Nucleus accumbens (tissue), 56 donors: ENCODE measurements at places on chromosomes 2 and 18.

DNA sequence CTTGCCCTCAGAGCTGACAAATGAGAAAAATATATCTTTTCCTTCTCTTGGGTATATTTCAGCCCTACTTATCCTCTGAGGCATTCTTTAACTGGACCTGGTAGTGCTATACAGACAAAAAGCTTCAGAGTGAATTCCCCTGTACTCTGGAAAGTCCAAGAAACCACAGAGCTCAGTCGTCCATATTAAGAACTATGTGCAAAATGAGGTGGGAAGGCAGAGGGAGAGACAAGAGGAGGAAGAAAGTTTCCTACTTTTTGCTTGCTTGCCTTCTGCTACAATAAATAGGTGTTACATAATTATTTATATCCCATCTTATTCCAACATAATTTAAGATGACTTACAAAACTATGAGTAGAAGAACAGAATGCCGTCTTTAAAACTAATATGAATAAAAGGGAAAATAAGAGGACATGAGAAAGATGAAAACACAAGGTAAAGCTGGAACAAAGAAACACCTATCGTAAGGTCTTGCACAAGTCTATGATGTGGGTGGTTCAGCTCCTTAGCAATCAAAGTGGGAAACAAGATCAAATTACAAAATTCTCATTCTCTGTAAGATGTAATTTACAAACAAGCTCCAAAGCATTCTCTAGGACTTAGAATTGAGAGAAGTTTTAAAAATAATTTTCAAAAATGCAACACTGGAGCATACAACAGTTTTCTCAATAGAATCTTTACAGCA is 97.9 kb downstream of the BAZ2B start:
- DNase-seq: no peak

DNA sequence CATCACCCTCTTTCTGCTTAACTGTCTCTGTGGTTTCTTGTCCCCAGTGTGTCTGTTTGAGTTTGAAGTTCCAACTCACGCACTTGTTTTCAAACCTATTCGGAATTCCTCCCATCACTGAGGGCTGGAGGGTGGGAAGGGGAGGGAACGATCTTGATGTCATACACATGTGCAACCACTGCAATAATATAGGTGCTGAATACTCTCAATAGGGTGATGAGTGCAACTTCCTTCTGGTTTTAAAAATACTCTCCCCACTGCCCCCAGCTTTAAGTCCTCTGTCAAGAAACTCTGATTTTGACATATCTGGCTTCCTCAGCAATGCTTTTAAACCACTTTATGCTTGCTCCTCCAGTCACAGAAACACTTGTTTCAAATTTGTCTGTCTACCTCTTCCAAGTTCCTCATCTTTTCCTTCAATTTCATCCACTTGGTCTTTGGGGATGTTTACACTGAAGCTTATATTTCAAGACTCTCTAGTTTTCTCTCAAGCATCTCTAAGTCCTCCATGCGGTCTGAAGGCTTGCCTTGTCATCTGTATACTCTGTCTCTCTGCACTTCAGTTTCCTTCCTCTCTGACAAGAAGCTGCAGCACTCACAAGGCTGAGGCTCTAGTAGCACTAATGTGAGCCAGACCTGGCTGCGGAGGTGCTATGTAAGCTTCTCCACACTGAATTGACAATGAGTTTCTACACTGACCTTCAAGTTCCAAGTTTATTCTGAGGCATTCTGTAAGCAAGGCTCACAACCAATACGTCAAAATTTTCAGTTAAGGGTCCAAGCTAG is 422.3 kb downstream of the ZEB2 start:
- no peak for DNase-seq

DNA sequence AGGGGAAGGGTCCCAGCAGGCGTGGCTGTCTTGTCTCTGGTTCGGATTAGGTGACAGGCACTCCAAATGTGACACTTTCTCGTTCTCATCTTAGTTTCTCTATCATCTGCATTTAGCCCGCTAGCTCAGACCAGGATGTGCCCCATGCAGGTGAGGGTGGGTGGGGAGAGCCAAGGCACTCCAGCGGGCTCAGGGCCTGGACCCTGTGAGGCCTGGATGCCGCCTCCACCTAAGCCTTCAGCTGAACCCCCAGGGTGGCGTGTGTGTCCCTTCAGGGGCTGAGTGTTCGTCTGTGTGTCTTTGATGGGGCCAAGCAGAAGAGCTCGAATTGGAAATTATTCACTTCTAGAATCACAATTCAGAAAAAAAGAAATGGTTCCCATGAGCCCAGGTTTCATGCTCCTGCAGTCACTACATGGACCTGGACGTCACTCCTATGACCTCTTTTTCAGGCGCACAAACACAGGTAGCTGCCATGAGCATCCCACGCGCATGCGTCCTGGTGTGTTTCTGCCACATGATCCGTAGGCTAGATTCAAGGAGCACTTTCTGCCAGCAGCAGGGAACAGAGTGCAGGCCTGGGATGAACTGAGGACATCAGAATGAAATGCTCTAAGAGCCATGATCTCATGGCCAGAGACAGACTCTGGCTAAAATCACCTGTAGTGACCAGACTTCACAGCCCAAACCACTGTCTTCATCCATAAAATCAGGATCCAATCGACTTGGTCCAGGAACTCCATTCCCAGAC is 25.8 kb downstream of the CIDEA start:
- no peak for DNase-seq

GRCh38 chr2:139854769-139855483 is 1074.7 kb upstream of the NXPH2 start:
- no peak for DNase-seq

- DNase-seq: no peak
Observed at GRCh38 chr2:208033701-208034502, 8.6 kb upstream of the PLEKHM3 start.

DNA sequence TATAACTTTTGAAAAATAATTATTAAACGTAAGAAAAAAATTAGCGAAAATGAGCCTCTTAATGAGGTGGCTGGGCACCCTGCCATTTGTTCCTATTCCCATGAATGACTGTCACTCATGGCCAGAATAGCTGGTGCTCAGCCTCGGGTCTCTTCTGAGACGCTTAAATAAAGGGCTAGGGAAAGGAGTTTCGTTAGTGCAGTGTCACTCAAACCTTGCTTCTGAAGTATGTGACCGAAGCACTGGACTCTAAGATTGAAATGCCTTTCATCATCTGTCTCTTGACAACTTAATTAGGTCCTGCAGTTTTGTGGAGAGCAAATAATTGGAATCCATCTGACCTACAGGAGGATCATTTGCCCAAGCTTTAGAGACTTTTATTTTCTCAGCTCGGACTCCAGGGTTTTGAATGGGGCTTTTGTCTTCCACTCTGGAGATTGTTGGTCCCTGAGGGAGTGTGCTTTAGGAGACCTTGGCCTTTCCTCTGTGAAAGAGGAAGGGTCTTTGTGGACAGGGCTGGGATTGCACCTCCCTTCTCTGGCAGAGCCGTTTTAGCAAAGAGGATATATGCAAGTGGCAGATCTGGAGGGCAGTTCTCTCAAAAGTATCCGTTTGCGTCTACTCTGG is 42.3 kb upstream of the FHOD3 start:
- no peak for DNase-seq

- no peak for DNase-seq
Observed at GRCh38 chr2:237758185-237758584, 40.4 kb upstream of the RBM44 start.

GRCh38 chr2:229174794-229175496 is 96.1 kb downstream of the PID1 start:
- DNase-seq: no peak
